ENCODE measurements at places on chromosomes 16 and 17.

DNA sequence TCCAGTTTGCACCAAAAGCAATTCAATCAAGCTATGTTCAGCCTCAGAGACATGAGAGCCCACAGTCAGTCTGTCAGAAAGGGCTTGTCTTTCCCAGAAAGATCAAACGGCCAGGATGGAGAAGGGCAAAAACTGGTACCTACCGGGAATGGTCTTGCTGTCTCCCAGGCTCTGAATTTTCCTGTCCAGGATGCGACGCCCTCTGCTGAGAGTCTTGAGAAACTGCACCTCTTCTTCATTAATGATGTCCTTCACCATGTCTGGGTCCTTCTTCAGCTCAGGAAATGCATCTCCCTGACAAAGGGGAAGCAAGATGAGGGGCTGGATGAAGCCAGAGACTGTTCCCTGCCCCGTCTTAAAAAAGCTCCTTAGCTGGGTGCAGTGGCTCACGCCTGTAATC lies 15.8 kb upstream of the EXOSC6 start:
- no peak for DNase-seq

- no peak for DNase-seq
Observed at GRCh38 chr16:80947708-80948625, 58.7 kb downstream of the CMC2 start.

GRCh38 chr17:51933647-51934046 lies 224.9 kb downstream of the CA10 start:
- no peak for DNase-seq

GRCh38 chr16:57276596-57276995 lies 7.9 kb downstream of the PLLP start:
- DNase-seq = peak; percentile 44

GRCh38 chr17:32020943-32021614 lies 13.9 kb downstream of the LRRC37B start:
- no peak for DNase-seq

GRCh38 chr16:19173649-19174383 lies 5.8 kb downstream of the SYT17 start:
- DNase-seq = no peak

DNA sequence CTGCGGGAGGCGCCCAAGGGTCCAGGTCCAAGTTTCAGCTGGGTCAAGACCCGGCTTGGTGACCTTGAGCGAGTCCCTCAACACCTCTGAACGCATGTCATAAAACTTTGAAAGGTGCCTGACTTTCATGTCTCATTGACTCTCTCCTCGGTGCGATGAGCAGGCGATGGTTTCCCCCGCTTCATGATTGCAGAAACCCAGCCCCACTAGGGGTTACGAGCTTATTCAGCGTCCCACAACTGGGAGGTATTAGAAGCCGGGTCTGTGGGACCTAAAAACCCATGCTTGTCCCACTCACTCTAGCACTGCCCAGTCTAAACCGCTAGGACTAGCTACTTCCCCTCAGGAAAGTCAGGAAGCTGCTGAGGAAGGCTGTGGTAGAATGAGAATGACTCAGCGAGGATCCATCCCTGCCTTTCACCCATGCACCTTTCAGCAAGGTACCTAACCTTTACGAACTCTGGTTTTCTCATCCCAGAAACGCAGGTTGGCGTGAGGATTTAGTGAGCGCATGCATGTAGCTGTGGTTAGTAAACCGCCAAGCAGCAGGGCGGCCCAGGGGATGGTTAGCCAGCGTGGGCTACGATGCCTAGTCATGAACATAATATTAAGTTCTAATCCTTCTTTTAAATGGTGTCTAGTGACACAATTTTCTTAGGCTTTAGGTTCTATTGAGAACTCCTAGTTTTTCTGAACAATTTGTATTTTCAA lies 26.2 kb upstream of the RFFL start:
- DNase-seq = peak; percentile 63

- DNase-seq = no peak
Observed at GRCh38 chr17:71342737-71343136, 778.1 kb upstream of the SOX9 start.

DNA sequence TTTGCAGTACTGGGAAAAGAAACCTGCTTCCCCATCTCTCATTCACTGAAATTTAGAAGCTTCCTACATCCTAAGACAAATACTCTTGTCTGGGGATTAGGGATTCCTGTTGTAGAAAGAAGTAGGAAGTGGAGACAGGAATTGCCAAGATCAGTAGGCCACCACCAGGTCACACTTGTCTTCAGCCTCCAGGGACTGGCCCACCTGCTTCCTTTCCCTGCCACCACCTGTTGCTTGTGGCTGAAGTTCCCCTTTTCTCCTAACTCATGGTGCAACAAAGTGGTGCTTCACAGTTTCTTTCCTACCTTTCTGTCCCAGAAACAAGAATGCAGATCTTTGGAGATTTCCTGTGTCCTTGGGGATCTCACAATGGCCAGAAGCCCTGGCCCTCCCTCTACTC lies 82.4 kb downstream of the WNT3 start:
- DNase-seq = no peak

DNA sequence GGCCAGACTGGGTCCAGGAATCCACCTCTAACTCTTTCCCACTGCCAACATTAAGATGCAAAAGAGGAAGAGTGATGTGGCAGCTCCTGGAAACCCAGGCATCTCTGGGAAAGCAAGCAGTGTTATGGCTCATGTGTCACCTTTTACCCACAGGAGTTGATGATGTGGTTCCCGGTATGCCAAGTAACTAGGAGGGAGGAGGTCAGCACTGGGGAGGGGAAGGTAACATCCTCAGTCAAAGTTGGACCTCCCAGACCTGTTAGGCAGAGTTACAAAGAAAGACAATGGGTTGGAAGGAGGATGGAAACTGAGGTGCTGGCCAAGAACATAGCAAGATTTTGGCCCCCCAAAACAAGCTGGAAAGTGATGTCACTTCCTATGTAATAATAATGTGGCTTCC lies 11.4 kb downstream of the KRABD2 start:
- peak; percentile 38 for DNase-seq

DNA sequence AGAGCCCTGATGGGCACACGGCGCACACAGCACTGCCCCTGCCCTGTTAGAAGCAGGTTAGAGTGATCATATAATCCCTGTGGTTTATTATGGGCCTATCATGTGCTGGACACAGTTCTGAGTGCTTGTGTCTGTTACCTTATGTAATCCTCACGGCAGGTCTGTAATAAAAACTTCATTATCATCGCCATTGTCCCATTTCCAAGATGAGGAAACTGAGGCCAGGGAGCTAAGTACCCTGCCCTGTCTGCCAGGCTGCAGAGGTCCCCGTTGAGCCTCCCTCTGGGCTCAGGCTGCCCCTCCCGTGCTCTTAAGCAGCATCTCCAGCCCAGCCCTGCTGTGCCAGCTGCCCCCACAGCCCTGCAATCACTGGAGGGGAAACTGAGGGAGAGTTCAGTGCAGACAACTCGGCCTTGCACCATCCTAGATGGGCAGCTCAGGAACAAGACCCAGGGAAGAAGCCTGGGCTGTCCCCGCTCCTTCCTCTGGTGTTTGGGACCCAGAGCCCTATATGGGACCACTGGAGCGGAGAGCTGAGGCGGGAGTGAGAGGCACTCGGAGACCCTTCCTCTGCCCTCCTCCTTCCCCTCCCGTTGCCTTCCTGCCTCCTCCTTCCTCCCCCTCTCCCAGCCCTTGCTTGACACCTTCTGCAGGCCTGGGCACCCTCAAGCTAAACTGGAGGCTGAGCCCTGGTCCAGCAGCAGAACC lies 42.0 kb downstream of the WNT3 start:
- no peak for DNase-seq

- no peak for DNase-seq
Observed at GRCh38 chr17:13635951-13636350, 34.2 kb upstream of the HS3ST3A1 start.

DNA sequence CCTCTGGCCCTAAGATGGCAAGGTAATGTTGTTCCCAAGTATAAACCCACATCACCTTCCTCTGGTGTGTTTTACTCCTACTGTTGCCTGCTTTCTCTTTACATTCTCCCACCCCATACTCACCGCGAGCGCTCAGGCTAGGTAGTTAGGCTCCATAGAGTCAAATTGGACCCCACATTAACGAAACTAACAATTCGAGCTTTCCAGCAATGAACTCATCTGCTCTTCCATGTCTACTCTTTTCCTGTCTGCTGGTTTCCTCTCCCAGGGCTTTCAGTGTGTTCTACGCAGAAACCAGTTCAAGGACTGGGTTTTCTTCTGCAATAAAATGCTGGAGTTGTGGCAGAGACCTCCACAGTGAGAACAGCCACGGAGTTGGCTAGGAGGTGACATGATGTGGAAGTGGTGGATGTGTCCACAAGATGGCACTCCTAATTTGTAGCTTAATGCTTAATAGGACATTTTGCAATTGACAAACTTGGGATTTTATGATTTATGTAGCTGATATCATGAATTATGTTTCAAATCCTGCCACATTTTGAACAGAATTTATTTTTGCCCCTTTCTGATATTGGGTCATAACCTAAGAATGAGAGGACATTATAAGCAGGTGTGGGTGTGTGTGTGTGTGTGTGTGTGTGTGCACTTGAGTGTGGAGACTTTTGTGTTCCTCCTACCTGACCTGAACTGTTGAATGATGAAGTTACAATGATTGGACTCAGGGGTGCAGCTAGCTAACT lies 2.2 kb upstream of the UQCRC2 start:
- no peak for DNase-seq
